ENCODE measurements at places on chromosomes 6 and 20.

- H3K27ac ChIP-seq, result no peak overlapping the region
- H3K27me3 ChIP-seq, result no peaks in the 10 kb centered on the region
- no peak for DNase-seq
- no peaks in the 10 kb centered on the region for H3K4me1 ChIP-seq
- H3K36me3 ChIP-seq, result no peaks in the 10 kb centered on the region
- no peak overlapping the region for H3K4me3 ChIP-seq
Observed at GRCh38 chr20:56788041-56788670, 159.1 kb downstream of the TFAP2C start.

- peaks cover 25% of the 10 kb centered on the region for H3K36me3 ChIP-seq
- DNase-seq, result no peak
- no peaks in the 10 kb centered on the region for H3K4me1 ChIP-seq
- no peak overlapping the region for H3K27ac ChIP-seq
- no peaks in the 10 kb centered on the region for H3K27me3 ChIP-seq
Observed at GRCh38 chr6:100633096-100633777, 168.5 kb upstream of the SIM1 start.

DNA sequence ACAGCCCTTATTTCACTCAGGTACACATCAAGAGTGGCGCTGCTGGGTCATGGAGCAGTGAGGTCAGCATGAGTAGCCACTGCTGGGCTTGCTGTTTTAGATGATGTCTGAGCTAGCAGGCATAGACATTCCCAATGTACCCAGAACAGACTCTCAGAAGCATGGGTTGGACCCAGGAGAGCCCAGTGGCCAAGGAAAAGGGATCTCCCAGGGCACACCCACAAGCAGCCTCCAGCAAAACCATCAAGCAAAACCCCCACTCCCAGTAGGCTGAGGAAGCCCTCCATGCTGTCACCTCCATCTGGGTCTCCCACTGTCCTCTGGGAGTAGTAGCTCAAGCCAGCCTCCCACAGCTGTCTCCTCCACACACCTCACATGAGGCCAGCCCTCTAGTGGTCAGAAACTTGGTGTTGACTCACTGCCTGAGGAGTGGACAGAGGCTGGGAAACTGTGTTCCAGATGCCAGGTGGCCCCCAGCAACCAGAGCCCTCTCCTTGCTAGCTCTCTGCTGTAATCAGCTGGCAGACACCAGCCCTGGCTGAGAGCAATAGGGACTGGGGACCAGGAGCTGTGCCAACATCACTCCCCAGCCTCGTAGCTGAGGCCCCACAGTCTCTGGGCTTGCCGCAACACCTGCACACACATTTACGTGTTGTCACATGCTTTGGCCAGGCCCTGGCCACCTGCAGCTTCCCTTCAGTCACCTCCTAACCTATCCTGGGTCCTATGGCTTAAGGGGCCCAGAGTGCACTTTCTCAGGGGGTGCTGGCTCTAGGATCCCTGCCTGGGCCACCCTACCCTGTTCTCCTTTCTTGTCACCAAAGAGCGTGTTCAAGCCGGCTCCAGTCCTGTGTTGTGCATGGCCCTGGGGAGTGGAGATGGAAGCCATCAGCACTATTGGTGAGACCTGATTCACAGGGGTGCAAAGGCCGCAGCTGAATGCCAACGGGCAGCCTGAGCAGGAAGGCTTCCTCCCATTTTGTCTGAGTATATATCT, 1.9 kb upstream of the AP5S1 start:
- H3K4me1 ChIP-seq, result peaks cover 37% of the 10 kb centered on the region
- H3K4me3 ChIP-seq, result peak overlapping the region; percentile 30
- peak overlapping the region; percentile 58 for H3K27ac ChIP-seq
- no peaks in the 10 kb centered on the region for H3K27me3 ChIP-seq
- no peak for DNase-seq

DNA sequence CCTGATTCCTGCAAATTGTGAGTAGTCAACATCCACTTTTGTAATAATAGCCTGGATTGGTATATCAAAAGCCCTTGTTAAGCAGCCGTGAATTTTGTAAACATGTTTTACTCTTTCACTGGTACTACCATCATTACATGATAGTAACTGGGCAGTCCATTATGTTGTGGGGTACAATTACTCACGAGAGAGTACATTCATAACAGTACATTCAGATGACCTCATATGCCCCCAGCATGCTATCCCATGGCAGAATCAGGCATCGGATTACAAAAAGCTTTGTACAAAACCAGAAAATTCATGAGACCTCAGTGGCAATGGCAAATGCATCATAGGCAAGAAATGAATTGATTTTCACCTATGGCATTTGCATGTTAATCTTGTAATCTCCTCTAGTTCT, 166.2 kb downstream of the EPM2A start:
- no peak overlapping the region for H3K27ac ChIP-seq
- H3K4me3 ChIP-seq, result no peak overlapping the region
- no peaks in the 10 kb centered on the region for H3K36me3 ChIP-seq
- H3K4me1 ChIP-seq, result no peaks in the 10 kb centered on the region
- DNase-seq, result no peak

DNA sequence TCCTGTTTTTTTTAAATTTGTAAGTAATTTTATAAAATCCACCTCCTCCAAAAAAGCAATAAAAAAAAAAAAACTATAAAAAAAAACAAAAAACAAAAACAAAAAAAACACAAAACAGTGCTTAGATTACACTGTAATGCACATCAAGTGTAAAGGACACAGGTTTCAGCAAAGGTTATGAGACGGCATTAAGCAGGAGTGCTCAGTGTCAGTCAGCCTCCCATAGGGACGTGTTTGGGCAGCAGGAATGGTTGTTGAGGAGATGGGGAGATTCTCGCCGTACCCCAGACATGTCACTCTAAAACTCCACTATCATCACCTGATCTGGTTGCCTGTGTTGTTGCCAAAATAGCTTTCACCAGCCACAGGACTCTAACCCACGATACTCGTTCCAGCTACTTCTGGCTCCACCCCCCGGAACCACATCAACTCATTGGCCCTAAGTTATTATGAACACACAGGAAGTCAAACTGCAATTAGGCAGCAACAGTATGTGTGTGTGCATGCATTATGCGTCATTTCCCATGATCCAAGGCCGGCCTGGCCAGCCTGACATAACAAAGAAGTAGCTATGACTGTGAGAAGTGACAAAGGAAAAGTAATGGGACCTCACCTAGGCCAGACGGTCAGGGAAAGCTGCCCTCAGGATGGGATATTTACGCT, 28.7 kb downstream of the ECT2L start:
- H3K36me3 ChIP-seq, result no peaks in the 10 kb centered on the region
- H3K27ac ChIP-seq, result peak overlapping the region; percentile 1
- H3K4me1 ChIP-seq, result peaks cover 16% of the 10 kb centered on the region
- H3K4me3 ChIP-seq, result no peak overlapping the region
- peak; percentile 15 for DNase-seq

- H3K27me3 ChIP-seq, result peaks cover 9% of the 10 kb centered on the region
- H3K4me3 ChIP-seq, result no peak overlapping the region
- H3K4me1 ChIP-seq, result peaks cover 14% of the 10 kb centered on the region
- no peak for DNase-seq
- no peak overlapping the region for H3K27ac ChIP-seq
Observed at GRCh38 chr6:130376936-130377335, 11.1 kb downstream of the TMEM200A start.

GRCh38 chr6:51213811-51214210, 395.1 kb downstream of the TFAP2B start:
- DNase-seq, result no peak
- no peak overlapping the region for H3K27ac ChIP-seq
- H3K27me3 ChIP-seq, result no peaks in the 10 kb centered on the region
- H3K4me3 ChIP-seq, result no peak overlapping the region

- H3K27ac ChIP-seq, result peak overlapping the region; percentile 90
- no peak for DNase-seq
- peaks cover 43% of the 10 kb centered on the region for H3K4me1 ChIP-seq
- peak overlapping the region; percentile 5 for H3K4me3 ChIP-seq
Observed at GRCh38 chr6:14423955-14424354, 306.4 kb downstream of the CD83 start.

GRCh38 chr6:11413728-11414127, 123.8 kb upstream of the TMEM170B start:
- peak overlapping the region; percentile 86 for H3K27ac ChIP-seq
- H3K4me3 ChIP-seq, result peak overlapping the region; percentile 27
- peaks cover 66% of the 10 kb centered on the region for H3K4me1 ChIP-seq
- no peaks in the 10 kb centered on the region for H3K27me3 ChIP-seq
- H3K36me3 ChIP-seq, result peaks cover 6% of the 10 kb centered on the region

DNA sequence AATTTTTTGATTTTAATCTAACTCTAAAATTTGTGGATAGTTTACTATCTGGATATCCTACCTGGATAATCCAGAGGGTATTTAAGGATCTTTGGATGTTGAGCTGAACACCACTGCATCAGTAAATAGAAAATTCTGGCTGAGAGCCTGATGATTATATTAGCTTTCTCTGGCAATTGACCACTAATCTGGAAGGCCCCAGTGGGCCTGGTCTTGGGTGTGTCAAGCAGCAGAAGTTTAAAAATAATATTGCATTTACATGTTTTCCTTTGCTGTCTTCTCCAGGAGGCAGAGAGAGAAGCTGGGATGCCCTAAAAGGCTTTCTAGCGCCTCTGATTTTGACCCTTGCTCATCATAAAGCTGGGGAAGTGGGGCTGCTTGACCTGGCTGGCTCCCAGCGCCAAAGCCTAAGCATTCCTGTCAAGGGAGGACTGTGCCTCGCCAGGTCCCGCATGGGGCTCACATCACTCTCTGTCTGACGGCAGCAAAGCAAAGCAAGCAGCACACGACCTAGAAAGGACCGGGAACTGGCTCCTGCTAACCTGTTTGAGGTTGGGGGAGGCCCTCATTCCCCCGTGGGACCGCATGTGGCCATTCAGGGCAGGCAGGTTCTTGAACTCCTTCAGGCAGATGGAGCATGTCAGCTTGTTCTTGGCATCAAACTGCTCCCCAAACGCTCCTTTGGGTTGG, 46.6 kb upstream of the MRPS10 start:
- H3K27ac ChIP-seq, result no peak overlapping the region
- no peak for DNase-seq
- H3K36me3 ChIP-seq, result peaks cover 23% of the 10 kb centered on the region

DNA sequence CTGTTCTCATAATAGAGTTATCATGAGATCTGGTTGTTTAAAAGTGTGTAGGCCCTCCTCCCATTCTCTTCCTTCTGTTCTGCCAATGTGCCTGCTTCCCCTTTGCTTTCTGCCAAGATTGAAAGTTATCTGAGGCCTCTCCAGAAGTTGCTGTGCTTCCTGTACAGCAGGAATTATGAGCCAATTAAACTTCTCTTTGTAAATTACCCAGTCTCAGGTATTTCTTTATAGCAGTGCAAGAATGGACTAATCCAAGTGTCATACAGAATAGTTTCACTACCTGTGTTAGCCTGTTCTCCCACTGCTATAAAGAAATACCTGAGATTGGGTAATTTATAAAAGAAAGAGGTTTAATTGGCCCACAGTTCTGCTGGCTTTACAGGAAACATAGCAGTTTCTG, 100.0 kb downstream of the CD24 start:
- H3K27ac ChIP-seq, result no peak overlapping the region
- DNase-seq, result no peak
- H3K4me1 ChIP-seq, result no peaks in the 10 kb centered on the region

- H3K4me1 ChIP-seq, result peaks cover 23% of the 10 kb centered on the region
- no peak for DNase-seq
- H3K27me3 ChIP-seq, result peaks cover 3% of the 10 kb centered on the region
- H3K27ac ChIP-seq, result no peak overlapping the region
- peaks cover 4% of the 10 kb centered on the region for H3K36me3 ChIP-seq
- H3K4me3 ChIP-seq, result no peak overlapping the region
Observed at GRCh38 chr6:169589293-169589692, 112.5 kb downstream of the WDR27 start.

DNA sequence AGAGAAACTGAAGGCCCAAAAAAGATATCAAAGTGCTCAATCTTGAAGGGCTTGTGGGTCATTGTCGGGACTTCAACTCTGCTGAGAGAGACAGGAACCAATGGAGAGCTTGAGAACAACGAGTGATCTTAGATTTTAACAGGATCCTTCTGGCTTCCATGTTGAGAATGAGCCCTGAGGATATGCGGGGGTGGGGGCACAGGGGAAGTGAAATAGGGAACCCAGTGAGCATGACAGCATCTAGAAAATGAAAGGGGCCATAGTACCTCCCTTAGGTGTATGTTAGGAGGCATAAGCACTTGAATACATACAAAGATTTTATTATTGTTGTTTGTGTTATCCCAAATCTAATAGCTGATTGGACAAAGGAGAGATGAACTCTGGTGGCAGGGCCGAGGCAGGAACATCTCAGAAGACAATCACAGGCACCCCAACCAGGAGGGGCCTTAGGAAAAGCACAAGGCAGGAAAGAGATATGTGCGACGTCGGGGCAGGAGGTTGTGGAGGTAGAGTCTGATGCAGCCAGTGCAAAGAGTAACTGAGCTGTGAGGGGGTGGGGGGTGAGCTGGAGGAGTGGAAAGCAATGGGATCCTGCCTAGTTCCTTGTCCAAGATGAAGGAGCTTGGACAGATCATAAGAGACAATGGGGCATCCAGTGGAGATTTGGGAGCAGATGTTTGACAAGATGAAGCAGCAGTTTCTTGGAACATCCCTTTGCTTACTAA, 10.4 kb downstream of the TGM6 start:
- no peak overlapping the region for H3K4me3 ChIP-seq
- H3K27me3 ChIP-seq, result peaks cover 10% of the 10 kb centered on the region
- DNase-seq, result no peak
- H3K36me3 ChIP-seq, result no peaks in the 10 kb centered on the region

- peaks cover 17% of the 10 kb centered on the region for H3K4me1 ChIP-seq
- H3K36me3 ChIP-seq, result no peaks in the 10 kb centered on the region
- DNase-seq, result no peak
- no peak overlapping the region for H3K27ac ChIP-seq
- no peaks in the 10 kb centered on the region for H3K27me3 ChIP-seq
- no peak overlapping the region for H3K4me3 ChIP-seq
Observed at GRCh38 chr6:45687570-45687969, 309.8 kb upstream of the SUPT3H start.

DNA sequence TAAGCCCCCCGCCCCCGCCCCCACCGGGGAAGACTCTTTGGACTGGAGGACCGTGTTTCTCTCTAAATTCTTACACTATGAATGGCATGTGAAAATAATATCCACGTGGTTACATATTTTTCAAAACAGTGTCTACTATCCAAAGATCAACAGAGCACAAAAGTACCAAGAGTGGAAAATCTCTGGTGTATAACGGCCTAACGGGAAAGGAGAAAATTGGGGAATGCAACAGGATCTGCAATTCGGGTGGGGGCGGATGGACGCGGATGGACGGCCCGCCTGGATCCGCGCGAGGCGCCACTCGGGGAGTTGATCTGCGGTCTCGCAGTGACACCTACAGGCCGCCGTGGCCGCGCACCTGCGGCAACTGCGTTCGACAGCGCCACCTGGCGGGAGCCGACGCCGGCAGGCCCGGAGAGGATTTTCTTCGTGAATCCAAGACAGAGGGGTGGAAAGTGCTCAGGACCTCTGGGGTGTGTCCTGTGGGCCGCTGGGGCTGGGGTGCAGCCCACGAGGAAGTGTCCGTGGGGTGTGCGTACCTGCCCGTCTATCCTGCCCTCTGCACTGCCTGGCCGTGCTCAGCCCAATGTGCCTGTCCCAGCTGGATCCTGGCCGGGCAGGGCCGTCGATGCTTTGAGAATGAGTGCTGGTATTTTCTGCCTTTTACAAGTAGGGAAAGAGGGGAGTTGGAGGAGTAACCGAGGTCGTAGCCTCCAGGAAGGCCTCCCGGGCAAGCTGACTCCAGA, 18.6 kb downstream of the ANKRD60 start:
- H3K4me3 ChIP-seq, result no peak overlapping the region
- no peaks in the 10 kb centered on the region for H3K36me3 ChIP-seq
- no peak overlapping the region for H3K27ac ChIP-seq
- peaks cover 16% of the 10 kb centered on the region for H3K27me3 ChIP-seq
- DNase-seq, result peak; percentile 76
- peaks cover 4% of the 10 kb centered on the region for H3K4me1 ChIP-seq

GRCh38 chr6:127199470-127199869, 67.2 kb upstream of the RNF146 start:
- H3K4me3 ChIP-seq, result no peak overlapping the region
- no peak overlapping the region for H3K27ac ChIP-seq
- no peaks in the 10 kb centered on the region for H3K4me1 ChIP-seq
- H3K27me3 ChIP-seq, result peaks cover 11% of the 10 kb centered on the region
- H3K36me3 ChIP-seq, result no peaks in the 10 kb centered on the region

All from activated T-helper 2 cell treated with anti-CD3 and anti-CD28 coated beads, Interferon-gamma antibody, Interleukin-2, Interleukin-4, amounts not matched to agents 10 μg/mL and 5 μg/mL and 100 μg/mL, durations not matched to agents 14 hours and 24 hours and 36 hours (primary cell).